SK-MEL-5 (cell line): ENCODE measurements at places on chromosomes 2 and 18. TPM values are rescaled to one million over a fixed set of nuclear protein-coding genes. Genes with fewer than 3 reads are reported as not detected.

SPHKAP gene
- total RNA-seq: not detected in 2 replicates

MAPRE3 gene
- total RNA-seq: 3.5 and 4.0 TPM in 2 replicates

DSEL gene
- total RNA-seq: 1.4 and 2.1 TPM in 2 replicates

EVX2 gene
- total RNA-seq: not detected in 2 replicates

CCL20 gene
- 0.96 and 2.7 TPM in 2 replicates for total RNA-seq

ABCG5 gene
- total RNA-seq: 0.08 and 0.11 TPM in 2 replicates

PCARE gene
- total RNA-seq: 0.03 TPM in 1 of 2 replicates, not detected in the other

CNDP1 gene
- 0.08 and 0.51 TPM in 2 replicates for total RNA-seq

APCDD1 gene
- total RNA-seq: not detected in 2 replicates

MYOM1 gene
- 0.26 and 0.72 TPM in 2 replicates for total RNA-seq

TLX2 gene
- 0.16 and 0.55 TPM in 2 replicates for total RNA-seq

IL18RAP gene
- total RNA-seq: not detected in 2 replicates

ABCB11 gene
- total RNA-seq: 0.03 TPM in 1 of 2 replicates, not detected in the other

- DNase-seq: peak; percentile 64
Measured at GRCh38 chr2:7748717-7749415, 831.7 kb downstream of the RNF144A start.

DNA sequence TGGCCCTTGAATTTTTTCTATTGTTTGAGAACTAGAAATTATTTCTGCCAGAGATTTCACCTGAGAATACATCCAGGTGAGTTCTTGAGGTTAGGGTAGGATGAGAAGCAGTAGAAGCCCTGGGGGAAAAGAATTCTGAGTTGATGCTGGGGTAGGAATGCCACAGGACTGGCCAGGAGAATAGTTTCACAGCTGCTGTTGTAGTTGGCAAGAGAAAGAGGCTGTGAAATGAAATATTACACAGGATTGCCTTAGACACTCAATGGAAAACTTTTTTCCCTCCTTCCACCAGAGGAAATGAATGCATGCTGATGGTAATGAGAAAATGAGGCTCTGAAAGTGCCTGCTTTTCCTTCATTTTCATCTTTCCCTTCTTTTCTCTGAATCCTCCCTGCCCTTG lies 54.6 kb downstream of the PRKCE start:
- DNase-seq: no peak

- DNase-seq: no peak
Measured at GRCh38 chr2:159297042-159297707, 10.7 kb upstream of the WDSUB1 start.

DNA sequence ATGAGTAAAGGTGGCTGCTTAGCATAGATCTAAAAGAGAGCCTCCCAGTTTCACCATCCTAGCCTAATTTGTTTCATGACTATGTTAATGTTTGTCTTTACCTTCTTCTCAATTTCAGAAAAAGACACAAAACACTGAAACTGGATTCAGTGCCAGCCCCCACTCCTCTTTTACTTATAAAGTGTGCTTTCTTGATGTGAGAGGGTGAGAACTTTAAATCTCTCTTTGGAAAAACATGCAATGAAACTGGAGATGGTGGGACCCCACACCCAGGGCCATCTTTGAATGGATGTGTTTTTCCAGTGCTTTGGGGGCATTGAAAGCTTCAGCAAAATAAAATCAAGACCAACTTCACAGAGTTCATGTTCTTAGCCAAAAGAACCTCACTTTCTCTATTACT lies 185.9 kb downstream of the CYRIA start:
- DNase-seq: no peak

DNA sequence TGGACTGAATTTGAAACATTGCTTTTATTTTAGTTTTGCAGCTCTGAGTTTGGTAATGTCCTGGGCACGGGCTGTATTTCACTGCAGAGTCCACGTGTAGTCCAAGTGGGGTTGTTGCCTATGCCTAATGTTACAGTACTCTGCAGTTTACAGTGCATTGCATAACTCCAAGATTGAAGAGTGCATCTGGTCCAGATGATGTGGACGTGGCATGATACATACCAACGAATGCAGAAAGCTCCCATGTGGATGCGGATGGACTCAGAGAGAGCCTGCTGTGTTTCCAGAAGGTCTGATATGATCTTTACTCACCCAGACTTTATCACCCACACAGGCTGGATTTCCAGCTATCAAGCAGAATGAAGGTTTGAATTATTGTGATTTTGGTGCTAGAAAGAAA lies 44.4 kb upstream of the CCDC68 start:
- no peak for DNase-seq

GRCh38 chr18:12420821-12421421 lies 13.2 kb downstream of the PRELID3A start:
- DNase-seq: no peak

DNA sequence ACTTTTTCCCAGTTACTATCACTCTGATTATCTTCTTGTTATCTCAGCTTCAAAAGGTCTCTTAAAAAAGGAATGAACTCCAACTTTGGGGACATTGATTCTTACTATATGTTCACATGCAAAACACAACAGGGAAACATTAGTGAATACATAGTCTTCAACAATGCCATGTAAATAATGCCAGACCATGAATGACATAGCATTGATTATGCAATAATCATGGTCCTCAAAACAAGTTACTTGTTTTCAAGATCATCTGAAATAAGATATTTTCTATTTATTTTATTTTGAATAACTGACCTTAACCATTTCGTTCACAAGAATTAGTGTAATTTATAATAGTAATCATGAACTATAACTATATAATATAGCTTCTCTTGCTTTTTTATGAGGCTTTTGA lies 902.3 kb downstream of the MBD2 start:
- DNase-seq: no peak

- no peak for DNase-seq
Measured at GRCh38 chr2:239346676-239347075, 54.1 kb downstream of the HDAC4 start.

GRCh38 chr2:225573603-225574002 lies 174.1 kb downstream of the NYAP2 start:
- DNase-seq: no peak

DNA sequence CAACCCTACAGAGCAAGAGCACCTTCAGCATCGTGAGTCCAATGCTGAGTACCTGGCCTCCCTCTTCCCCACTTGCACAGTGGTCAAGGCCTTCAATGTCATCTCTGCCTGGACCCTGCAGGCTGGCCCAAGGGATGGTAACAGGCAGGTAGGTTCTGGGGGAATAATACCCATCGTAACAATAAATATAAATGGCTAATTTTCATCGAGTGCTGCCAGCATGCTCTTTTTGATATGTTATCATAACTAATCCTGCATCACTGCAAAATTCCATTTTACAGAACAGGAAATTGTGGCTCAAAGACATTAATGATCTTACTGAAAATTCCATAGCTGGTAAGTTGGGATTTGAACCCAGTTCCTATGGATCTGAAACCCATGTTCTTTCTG lies 22.2 kb downstream of the STEAP3 start:
- no peak for DNase-seq

DNA sequence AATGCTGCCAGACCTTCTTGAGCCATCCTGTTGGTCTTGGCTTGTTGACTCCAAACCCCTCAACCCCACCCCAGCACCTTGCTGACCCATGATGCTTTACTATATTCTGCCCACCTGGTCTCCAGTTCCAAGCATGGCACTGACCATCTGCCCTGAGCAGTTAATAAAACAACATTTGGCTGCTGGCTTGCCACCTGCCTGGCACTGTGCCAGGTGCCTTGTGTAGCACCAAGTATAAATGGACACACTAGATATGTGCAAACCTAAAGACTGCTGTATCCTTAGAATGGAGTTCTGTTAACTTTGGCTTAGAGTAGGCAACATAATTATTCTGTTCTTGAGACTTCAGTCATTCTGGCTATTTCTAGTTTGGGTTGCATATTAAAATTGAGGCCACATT lies 91.4 kb downstream of the ACSL3 start:
- no peak for DNase-seq

DNA sequence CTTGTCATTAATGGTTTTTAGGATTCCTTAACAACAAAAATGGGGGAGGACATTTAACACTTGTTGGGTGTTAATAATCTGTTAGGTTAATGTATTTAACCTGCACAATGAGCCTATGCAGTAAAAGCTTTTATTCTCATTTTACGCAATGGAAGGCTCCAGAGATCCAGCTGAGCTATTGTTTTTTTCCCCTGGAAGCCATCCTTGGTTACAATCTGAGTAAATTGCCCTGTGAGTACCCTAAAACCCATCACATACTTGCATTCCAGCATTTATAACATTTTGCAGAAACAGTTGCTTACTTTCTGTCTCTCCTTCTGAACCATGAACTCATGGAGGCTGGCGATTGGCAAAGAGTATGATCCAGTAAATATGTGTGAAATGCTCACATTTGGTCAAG lies 30.2 kb upstream of the DOCK10 start:
- DNase-seq: no peak

- no peak for DNase-seq
Measured at GRCh38 chr2:101991721-101992145, at the start of gene IL1R2. Gene IL1R2, plus strand, starts transcription at chr2:101991960. Its CDS starts 16,616 bp downstream, at chr2:102008576.

DNA sequence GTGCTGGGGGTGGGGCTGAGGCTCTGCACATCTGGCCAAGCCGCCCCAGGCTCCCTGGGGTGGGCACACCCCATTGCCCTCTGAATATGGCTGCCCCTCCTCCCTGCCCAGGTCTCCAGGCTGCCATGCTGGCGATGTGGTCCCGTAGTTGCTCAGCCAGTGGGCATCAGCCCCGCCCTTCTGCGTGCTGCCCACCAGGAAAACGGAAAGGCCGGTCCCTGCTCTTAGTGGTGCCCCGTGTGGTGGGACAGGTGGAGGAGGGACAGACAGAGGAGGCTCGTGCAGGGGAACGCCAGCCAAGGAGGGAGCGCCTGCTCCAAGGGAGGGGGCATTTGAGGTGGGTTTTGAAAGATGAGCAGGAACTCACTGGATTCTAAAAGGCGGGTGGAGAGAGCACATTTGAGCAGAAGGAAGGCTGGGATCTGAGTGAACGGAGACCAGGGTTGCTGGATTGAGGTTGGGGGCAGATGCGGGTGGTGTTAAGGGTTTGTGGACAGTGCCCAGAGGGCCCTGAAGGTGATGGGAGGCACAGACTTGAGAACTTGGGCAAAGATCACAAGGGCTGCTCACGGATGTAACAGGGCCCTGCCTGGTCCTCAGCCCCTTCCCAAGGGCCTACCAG lies 6.7 kb upstream of the B3GNT7 start:
- DNase-seq: no peak

DNA sequence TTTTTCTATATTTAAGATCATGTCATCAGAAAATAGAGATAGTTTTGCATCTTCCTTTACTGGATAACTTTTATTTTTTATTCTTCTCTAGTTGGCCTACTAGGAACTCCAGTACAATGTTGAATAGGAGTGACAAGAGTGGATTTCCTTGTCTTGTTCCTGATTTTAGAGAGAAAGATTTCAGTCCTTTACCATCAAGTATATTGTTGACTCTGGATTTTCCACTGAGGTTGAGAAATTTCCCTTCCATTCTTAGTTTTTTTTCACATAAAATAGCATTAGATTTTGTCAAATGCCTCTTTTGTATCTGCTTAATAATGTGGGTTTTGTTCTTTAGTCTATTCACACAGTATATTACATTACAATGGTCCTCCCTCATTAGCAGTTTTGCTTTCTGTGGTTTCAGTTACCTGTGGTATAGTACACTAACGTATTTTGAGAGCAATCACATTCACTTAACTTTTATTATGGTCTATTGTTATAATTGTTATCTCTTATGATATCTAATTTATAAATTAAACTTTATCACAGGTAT lies 105.5 kb downstream of the THADA start:
- peak; percentile 64 for DNase-seq

- peak; percentile 68 for DNase-seq
Measured at GRCh38 chr18:63177919-63178821, 141.4 kb downstream of the BCL2 start.

DNA sequence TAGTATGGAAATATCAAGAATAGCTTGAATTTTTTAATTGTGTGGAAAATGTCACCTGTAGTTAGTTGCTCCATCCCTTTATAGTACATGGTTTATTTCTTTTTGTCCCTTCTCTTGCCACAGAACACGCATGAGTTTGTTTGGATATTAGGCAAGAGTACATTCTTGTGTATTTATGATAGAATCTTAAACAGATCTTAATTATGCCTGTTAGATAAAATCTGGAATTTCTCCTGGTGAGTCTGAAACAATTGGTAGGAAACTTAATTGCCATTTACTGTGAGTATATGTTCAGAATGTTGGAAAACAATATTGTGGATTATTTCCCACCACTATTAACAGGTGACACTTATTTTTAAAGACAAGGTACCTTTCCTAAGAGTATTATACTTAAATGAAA lies 30.2 kb upstream of the CABYR start:
- DNase-seq: no peak

DNA sequence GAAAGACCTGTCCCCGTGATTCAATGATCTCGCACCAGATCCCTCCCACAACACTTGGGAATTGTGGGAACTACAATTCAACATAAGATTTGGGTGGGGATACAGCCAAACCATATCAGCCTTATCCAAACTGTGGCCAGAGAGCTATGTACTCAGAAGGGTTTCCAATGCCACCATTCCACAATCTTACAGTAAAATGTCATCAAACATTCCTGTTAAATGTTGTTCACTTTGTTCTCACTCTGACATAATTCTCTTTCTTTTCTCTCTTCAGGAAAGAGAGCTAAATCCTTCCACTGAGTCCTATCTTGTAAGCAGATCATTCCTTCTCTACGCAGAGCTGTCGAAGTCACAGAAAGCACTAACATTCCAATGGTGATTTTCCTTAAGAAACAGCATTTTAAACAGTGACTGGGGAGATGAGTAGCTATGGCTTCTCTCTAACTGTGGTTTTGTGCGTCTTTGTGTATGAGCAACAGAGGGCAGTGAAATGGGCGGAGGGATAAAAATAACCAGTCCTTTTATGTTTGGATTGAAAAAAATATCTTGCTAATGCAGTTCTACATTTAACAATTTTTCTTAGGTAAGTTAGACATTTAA lies 684.7 kb downstream of the EPHA4 start:
- DNase-seq: no peak

DNA sequence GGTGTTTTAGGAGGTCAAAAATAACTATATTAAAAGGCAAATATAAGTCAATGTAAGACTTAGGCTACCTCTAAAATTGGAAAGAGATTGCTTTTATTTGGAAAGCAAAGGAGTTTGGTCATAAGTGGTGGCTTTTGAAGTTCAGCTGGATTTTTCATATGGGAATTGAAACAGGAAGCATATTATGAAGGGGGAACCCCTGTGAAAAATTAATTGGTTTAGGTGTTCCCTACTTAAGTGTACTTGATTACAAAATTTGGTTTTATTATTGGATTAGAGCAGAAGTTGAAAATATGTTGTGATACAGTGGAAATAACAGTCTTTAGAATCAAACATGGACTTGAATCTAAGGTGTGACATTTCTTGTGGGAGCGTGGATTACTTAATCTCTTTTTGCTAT lies 121.4 kb upstream of the TTC27 start:
- DNase-seq: no peak

DNA sequence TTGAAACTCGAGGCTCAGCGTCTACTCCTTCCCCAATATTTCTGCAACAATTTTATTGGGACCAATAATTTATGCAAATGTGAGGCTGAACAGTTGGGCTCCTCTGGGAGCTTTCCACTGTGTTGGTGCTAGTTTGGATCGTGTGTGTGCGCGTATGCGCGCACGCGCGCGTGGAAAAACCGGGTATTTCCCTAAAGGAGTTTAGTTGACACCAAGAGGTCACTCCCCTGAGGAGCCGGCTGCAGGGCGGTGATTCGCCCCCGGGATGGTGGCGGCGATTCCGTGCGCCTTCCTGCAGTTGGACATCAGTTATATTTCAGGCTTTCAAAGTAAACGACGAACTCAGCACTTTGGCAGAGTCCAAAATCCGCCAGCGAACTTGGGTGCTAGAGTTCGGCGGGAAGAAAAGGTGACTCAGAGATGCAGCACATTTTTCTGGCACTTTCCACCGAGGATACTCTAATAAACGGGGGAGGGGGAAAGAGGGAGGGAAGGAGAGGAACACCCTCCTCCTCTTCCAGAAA lies 186.5 kb upstream of the FANCL start:
- DNase-seq: peak; percentile 32
